ENCODE measurements at places on chromosomes 12 and 14.

- no peak for DNase-seq
Measured at GRCh38 chr12:110699591-110700445, 10.9 kb upstream of the HVCN1 start.

GRCh38 chr12:126627596-126627995, 1562.4 kb downstream of the AACS start:
- DNase-seq: no peak

GRCh38 chr12:1184402-1184801, 193.4 kb downstream of the ERC1 start:
- DNase-seq: no peak

DNA sequence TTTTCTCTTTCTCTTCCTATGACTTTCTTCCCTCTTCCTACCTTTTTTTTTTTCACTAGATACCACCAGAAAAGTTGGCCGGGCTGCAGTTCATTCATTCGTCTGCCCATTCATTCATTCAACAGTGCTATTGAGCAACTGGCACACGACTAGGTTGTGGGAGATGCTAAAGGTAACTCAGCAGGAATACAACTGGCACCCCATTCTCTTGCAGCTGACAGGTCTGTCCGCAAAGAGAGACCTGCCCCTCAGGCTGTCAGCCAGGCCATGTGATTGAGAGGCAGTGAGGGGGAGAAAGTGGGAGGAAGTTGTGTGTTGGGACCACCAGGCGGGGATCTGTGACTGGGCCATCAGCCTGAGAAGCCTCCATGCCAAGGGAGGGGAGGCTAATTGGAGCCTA, 105.2 kb downstream of the TSPAN9 start:
- no peak for DNase-seq

- no peak for DNase-seq
Measured at GRCh38 chr12:41162461-41162860, 25.7 kb upstream of the PDZRN4 start.

DNA sequence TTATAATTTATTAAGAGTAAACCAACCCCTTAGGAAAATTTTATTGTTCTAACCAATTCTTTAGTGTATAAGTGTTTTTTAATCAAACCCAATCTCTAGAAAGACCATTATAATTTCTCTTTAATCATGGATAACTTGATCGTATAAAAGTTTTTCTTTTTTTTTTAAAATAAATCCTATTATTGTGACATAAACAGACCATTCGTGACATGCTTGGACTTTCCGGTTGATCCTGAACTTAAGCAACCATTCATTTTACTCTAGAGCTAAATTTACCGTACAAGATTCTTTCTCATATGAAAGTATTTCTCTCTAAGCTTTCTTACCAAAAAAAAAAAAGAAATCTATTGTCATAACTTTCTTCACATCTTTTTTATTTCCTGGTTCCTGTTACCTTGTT, 32.6 kb upstream of the SLC38A4 start:
- no peak for DNase-seq

DNA sequence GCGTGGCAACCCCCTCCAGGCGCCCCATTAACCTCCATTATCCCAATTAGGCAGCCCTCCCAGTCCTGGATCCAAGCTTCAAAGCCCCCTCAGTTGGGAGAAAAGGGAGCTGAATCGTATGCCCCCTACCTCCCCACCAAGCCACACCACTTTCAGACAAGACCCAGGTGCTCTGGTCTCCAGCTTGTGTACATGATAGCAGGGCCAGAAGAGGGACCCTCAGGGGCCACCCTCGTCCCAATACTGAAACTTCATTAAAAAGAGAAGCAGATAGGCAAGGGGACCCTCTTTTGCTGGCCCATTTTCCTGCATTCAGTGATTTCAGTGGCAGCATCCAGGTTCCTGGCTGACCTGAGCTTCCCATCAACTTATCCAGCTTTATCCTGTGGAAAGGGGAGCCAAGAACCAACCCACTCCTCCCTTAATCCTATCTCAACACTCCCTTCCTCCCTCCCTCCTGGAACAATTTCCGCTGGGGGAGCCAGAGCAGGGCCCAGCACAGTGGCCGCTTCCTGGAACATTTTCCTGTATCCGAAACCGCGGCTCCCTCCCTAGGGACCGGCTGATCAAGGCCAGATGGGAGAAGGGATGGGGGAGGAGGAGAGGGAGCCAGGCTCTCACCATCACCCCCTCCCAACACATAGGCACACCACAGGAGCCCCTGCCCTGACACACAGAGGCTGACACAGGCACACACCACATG, 9.5 kb upstream of the SP7 start:
- no peak for DNase-seq

DNA sequence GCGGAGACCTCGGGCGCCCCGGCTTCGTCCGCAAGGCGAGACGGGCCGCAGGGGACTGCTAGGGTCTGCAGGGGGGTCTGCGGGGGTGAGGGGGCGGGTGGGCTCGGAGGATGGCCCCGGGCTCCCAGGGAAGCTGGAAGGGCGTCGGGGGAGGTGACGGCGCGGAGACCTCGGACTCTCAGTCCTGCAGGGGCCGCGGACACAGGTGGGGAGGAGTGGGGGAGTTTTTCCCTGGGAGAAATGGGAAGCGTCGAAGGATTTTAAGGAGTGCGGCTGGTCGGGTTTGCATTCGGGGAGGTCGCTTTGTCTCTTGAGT, 25.9 kb downstream of the ZBTB42 start:
- DNase-seq: no peak

Data from NCI-H1930 (cell line).